ENCODE measurements at places on chromosomes 2 and 18. TPM values are rescaled to one million over a fixed set of nuclear protein-coding genes. Genes with fewer than 3 reads are reported as not detected.

The DNAH7 gene
- not detected for total RNA-seq

The ZNG1B gene
- total RNA-seq = 38.6 TPM

DNA sequence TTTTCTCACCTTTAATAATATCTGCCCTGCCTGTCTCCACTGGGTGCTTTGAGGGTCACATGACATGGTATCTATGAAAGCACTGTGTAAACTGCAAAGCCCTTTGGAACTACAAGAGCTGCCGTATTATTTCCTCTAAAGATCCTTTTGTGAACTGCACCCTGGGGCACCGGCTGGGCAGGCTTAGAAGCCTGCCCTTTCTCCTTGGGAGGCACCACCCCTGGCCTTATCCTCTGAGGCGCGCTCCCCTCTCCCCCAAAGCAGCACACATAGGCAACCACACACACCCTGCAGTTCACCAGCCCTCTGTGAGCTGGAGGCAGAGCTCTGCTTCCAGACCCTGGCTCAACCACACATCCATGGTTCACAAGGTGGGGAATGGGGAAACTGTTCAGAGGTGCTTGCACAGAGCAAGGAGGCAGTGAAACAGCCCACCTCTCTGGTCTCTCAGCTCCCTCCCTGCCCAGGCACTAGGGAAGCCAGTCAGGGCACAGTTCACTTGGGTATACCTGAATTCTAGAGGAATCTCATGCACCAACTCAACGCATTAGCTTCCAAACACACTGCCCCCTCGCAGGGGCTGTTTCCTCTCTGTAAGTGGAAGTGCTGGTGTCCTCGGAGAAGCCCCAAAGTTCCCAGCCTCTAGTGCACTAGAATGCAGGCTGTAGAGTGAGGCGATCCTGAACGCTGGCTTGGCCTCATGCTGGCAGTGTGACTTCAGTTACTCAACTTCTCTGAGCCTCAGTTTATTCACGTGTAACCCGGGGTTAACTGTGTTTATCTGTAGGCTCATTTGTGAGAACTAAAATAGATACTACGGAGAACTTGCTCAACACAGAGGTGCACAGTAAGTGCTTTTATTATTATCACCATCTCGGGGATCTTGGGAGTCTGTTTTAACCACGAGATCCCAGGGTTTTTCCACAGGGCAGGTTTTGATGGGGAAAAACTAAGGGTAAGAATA, 11.0 kb downstream of the SIGLEC15 start:
- no peak for DNase-seq
- peaks cover 68% of the 10 kb centered on the region for H3K27me3 ChIP-seq
- H3K4me3 ChIP-seq = peak overlapping the region; percentile 25
- no peak overlapping the region for H3K27ac ChIP-seq
- H3K4me1 ChIP-seq = peaks cover 5% of the 10 kb centered on the region

- H3K4me3 ChIP-seq = no peak overlapping the region
- no peak overlapping the region for H3K27ac ChIP-seq
- H3K27me3 ChIP-seq = peaks cover 13% of the 10 kb centered on the region
- H3K36me3 ChIP-seq = no peaks in the 10 kb centered on the region
- H3K4me1 ChIP-seq = no peaks in the 10 kb centered on the region
Observed at GRCh38 chr18:10403708-10404107, 50.7 kb upstream of the APCDD1 start.

GRCh38 chr2:66253066-66253465, 181.9 kb upstream of the MEIS1 start:
- no peaks in the 10 kb centered on the region for H3K4me1 ChIP-seq
- H3K4me3 ChIP-seq = no peak overlapping the region
- H3K36me3 ChIP-seq = no peaks in the 10 kb centered on the region
- DNase-seq = no peak
- H3K27ac ChIP-seq = no peak overlapping the region

DNA sequence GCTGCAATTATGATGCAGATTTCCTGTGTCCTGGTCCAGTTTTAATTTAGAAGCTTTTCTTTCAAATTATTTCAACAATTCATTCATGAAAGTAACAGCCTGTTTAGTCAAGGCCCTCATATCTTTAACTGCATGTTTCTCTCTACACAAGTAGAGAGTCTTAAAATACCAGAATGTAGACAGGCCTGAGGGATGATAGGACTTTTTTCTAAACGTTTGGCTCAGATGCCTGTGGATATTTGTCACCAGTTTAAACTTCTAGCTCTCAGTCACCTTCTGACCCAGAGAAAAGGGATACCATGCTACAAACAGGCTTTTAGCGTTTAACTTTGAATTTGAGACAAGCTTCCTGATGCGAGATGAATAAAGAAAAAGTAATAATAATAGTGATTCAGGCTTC, 15.7 kb downstream of the COL5A2 start:
- no peaks in the 10 kb centered on the region for H3K36me3 ChIP-seq
- H3K27ac ChIP-seq = no peak overlapping the region
- H3K27me3 ChIP-seq = no peaks in the 10 kb centered on the region
- DNase-seq = no peak
